ENCODE measurements at places on chromosomes 7 and 10. TPM values are rescaled to one million over a fixed set of nuclear protein-coding genes. Genes with fewer than 3 reads are reported as not detected.

- no peak for DNase-seq
These were observed 37.2 kb downstream of the ERLIN1 start for GRCh38 chr10:100148353-100149211.

Gene MIOS
- 80.4 TPM for total RNA-seq

Gene CFAP46
- not detected for total RNA-seq

- no peak for DNase-seq
These were observed 9.8 kb upstream of the RAB18 start for GRCh38 chr10:27494116-27494805.

Gene FOXI2
- total RNA-seq, result not detected

DNA sequence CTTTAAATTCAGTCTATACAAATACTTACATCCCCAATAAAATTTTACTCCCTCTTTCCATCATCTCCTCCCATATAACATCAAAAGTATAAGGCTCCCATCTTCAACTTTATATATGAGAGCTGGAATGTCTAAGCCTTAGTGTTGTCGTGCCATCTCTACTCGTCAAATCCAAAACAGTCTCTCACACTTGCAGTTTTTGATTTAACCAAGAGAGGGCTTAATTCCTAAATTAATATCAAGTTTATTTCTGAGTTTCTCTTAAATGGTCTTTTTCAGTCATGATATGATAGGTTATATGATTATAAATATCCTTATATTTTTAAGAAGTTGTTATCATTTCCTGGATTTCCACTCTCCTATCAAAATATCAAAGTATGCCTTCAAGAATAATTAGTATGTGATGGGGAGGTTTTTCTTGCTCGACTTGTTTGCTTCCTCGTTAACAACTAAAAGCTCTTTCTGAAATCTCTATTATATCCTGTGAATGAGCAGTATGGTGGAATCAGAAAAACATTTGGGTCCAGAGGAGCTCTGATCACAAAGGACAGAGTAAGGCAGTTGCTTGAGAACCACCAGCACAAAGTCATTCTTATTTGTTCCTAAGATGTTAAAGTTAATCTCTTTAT is 12.5 kb upstream of the LIPK start:
- DNase-seq, result no peak
